Endothelial cell of coronary artery (primary cell): ENCODE measurements at places on chromosomes 3 and 15. TPM values are rescaled to one million over a fixed set of nuclear protein-coding genes. Genes with fewer than 3 reads are reported as not detected.

The LSAMP gene
- under 0.01 TPM in 1 of 2 replicates, not detected in the other for total RNA-seq

The CCDC12 gene
- 44.1 and 47.4 TPM in 2 replicates for total RNA-seq

The ALDH1L1 gene
- 0.28 TPM in 1 of 2 replicates, not detected in the other for total RNA-seq

The ADGRG7 gene
- not detected in 2 replicates for total RNA-seq

The ARNT2 gene
- total RNA-seq, result 0.09 TPM in 2 replicates

The ABI3BP gene
- total RNA-seq, result 9.2 and 17.2 TPM in 2 replicates

The MPI gene
- 34.3 and 65.8 TPM in 2 replicates for total RNA-seq

The IMPG2 gene
- 0.47 and 0.54 TPM in 2 replicates for total RNA-seq

The CCDC54 gene
- not detected in 2 replicates for total RNA-seq
